Progenitor cell of endocrine pancreas (in vitro differentiated cells): ENCODE measurements at places on chromosomes 12 and 14. TPM values are rescaled to one million over a fixed set of nuclear protein-coding genes. Genes with fewer than 3 reads are reported as not detected.

DNA sequence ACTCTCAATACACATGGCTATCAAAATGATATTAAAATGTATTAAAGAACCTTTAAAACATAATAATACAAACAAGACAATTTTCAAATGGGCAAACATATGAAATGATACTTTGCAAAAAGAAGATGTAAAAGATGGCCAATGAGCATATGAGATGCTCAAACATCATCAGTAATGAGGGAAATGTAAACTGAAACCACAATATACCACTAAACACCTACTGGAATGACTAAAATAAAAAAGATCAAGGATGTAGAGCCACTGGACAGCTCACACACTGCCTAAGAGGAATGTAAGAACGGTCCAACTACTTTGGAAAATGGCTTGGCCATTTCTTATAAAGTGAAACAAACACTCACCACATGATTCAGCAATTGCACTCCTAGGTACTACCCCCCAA is 97.2 kb upstream of the BBS10 start:
- DNase-seq: no peak
- H3K36me3 ChIP-seq: peaks cover 6% of the 10 kb centered on the region

- peak overlapping the region; percentile 49 for H3K27ac ChIP-seq
- peaks cover 34% of the 10 kb centered on the region for H3K4me1 ChIP-seq
- no peaks in the 10 kb centered on the region for H3K27me3 ChIP-seq
- no peak for DNase-seq
Observed at GRCh38 chr14:21203470-21204166, 47.8 kb upstream of the OR5AU1 start.

The NANOG gene
- 0.64 and 0.74 TPM in 2 replicates for total RNA-seq

DNA sequence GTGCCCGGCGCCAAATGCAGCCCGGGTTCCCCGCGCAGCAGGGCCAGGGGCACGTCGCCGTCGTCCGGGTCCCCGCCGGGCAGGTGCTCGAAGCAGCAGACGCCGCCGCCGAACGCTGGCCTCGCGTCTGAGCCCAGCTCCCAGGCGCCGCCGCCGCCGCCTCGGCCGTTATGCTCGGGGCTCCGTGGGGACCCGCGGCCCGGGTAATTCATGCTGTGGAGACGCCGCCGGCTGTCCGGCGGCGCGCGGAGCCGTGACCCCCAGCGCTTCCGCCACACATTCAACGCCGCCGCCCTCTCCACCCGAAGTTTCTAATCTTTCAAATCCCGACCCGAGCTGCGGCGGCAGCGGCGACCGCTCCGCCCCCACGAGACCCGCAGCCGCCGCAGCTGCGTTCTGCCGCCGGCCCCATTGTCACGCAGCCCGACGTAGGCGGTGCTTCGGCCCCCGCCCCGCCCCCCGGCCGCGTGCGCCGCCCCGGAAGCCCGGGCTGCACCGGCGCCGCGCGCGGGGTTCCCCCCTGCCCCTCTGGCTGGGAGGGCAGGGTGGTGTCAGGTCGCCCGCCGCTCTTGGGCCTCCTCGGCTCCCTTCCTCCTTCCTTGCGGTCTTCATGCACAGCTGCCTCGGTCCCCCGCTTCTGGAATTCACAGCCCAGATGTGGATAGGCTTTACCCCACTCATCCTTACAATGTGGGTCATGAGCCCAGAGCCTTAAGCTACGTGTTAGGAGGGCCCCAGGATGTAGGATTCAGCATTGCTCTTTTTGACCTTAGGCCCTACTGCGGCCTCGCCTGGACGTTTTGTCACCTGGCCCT is at the start of gene DDHD1:
Gene DDHD1 (minus strand): TSS at position 437 of the 815 bp plus-strand sequence. CDS start 225 bp downstream, at position 212.
- H3K4me1 ChIP-seq: peaks cover 14% of the 10 kb centered on the region
- peak; percentile 70 for DNase-seq
- H3K27me3 ChIP-seq: no peaks in the 10 kb centered on the region
- H3K4me3 ChIP-seq: peak within 1 kb of the TSS; percentile 93
- peak within 1 kb of the TSS; percentile 96 for H3K27ac ChIP-seq
- no peaks in the 10 kb centered on the region for H3K36me3 ChIP-seq

DNA sequence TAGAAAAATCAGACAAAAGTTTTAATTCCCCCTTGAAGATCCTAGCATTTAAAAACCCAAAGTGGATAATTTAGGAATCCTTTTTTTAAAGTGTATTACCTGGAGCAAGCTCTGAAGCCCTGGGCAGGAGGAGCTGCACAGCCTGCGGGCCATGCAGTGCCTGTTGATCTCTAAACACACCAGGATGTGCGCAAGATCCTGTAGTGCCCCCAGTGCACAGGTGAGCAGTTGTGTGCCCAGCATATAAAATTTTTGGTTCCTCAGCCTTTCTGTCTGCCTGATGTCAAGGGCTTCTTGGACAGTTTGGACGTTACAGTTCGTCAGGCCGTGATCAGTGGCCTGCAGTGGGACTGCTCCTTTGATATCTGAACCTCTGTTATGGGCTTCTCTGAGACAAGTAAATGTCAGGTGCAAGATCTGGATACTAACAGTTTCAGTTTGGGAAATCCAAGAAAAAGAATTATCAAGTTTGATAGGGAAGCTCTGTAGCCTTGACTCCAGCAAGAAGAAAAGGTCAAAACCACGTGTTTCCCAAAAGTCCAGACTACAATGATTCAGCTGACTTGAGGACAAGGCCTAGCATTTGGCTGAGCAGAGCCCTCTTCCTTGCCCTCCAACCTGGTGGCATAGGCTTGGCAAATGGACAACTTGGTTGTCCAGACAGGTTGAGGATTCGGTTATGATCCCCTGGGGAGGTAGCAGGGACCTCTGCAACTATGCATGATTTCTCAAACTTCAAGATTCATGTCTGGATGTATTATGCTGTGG is 1.0 kb downstream of the ATXN7L3B start:
- peaks cover 48% of the 10 kb centered on the region for H3K4me1 ChIP-seq
- H3K27me3 ChIP-seq: no peaks in the 10 kb centered on the region
- no peak for DNase-seq
- H3K4me3 ChIP-seq: peak overlapping the region; percentile 97

DNA sequence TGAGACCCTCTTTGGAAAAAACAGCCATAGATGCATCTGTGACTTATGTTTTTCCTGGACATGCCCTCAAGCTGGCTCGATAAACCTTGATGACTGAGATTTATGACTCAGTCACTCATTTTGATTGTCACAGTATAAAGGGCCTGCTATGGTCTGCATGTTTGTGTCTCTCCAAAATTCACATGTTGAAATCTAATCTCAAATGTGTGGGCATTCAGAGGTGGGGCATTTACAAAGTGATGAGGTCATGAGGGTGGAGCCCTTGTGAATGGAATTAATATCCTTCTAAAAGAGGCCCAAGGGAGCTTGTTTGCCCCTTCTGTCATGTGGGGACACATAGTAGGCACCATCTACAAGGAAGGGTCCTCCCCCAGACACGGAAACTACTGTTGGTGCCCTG is 372.9 kb downstream of the APAF1 start:
- H3K27me3 ChIP-seq: no peaks in the 10 kb centered on the region
- H3K36me3 ChIP-seq: no peaks in the 10 kb centered on the region
- DNase-seq: no peak
- no peak overlapping the region for H3K27ac ChIP-seq
- no peak overlapping the region for H3K4me3 ChIP-seq

The PTPRB gene
- total RNA-seq: 0.38 and 0.55 TPM in 2 replicates

The ZNF384 gene
- total RNA-seq: 159 and 164 TPM in 2 replicates

The MYF6 gene
- 0.33 TPM in 1 of 2 replicates, not detected in the other for total RNA-seq

GRCh38 chr14:70887737-70888499 is 19.3 kb upstream of the PCNX1 start:
- no peak overlapping the region for H3K27ac ChIP-seq
- DNase-seq: no peak
- H3K4me1 ChIP-seq: peaks cover 1% of the 10 kb centered on the region
- no peak overlapping the region for H3K4me3 ChIP-seq

DNA sequence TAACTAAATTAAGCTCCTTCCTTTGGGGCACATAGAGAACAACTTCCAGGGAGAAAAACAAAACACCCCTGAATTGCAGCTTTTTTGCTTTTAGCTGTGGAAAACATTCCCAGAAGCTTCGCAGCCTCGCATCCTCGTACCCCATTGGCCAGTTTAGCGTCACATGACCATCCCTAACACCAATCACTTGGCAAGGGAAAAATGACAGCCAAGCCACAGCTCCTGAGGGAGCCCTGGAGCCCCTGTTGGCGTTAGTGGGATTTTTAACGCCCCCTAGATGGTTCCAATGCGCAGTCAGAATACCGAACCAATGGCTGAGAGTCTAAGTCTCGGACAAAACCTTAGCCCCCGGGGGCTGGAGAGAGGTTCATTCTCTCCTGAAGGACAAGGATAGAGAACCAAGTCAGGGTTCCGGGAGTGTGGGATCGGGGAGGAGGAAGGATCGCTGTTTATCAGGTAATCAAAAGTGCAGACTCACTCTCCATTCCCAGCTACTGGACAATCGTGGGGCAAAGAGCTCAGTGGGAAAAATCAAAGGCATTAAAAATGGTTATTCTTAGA is 135.6 kb upstream of the HIF1A start:
- DNase-seq: no peak
- H3K27me3 ChIP-seq: no peaks in the 10 kb centered on the region
- peak overlapping the region; percentile 72 for H3K27ac ChIP-seq
- no peaks in the 10 kb centered on the region for H3K36me3 ChIP-seq

DNA sequence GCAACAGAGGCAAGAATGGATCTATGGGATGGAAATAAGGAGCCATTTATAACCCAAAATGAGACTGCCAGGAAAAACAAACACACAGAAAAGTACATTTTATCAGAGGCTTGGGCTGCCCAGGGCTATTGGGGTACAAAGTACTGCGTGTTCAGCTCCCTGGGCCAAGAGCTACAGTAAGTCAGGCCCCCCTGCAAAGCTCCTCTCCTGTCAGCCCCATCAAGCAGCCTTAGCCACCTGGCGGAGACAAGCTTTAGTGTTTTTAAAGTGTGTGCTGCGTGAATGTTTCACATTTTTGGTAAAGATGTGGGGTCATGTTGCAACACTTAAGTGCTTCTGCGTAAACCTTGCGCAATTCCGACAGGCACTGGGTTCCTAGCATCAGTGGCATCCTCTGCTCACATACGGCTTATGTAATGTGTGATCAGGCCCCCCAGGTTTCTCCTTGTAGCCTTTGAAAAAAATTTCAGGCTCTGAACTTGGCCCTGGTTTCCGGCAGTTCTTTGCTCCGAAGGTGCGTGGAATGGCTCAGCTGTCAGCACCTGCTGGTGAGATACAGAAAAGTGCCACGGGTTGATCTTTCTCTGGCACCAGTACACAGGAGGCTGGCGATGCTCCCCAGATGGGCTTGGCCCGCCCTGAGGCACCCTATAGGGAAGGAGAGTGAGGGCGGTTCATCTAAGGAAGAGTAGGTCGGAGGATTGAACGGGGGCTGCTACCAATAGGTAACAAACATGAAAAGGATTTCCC is 198.7 kb upstream of the EEA1 start:
- H3K27me3 ChIP-seq: no peaks in the 10 kb centered on the region
- peak overlapping the region; percentile 69 for H3K27ac ChIP-seq
- no peak overlapping the region for H3K4me3 ChIP-seq
- peaks cover 13% of the 10 kb centered on the region for H3K4me1 ChIP-seq
- no peak for DNase-seq
- H3K36me3 ChIP-seq: no peaks in the 10 kb centered on the region

DNA sequence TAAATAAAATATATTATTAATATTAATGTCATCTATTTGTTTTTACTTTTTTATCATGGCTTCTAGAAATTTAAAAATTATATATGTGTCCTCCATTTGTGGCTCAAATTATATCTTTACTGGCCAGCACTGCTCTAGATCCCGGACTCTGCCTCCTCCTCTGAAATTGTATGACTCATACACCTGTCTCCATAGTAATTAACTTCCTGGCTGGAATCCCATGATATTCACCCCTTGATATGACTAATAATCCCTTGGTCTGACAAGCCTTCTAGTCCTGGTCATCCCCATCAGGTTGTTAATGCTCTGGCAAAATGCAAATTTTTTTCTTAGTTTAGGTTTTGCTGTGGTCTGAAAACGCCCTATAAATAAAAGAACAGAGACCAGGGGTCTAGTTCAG is 116.2 kb downstream of the BMP4 start:
- no peak for DNase-seq
- H3K4me1 ChIP-seq: peaks cover 3% of the 10 kb centered on the region
- no peak overlapping the region for H3K4me3 ChIP-seq
- no peak overlapping the region for H3K27ac ChIP-seq
- H3K27me3 ChIP-seq: no peaks in the 10 kb centered on the region
- H3K36me3 ChIP-seq: peaks cover 3% of the 10 kb centered on the region

- no peak for DNase-seq
- no peaks in the 10 kb centered on the region for H3K36me3 ChIP-seq
- no peaks in the 10 kb centered on the region for H3K4me1 ChIP-seq
Observed at GRCh38 chr14:85867450-85867849, 337.5 kb downstream of the FLRT2 start.
